ENCODE measurements at places on chromosomes 3 and 15.

GRCh38 chr3:115418583-115418982 is 204.7 kb upstream of the GAP43 start:
- H3K4me1 ChIP-seq: no peaks in the 10 kb centered on the region
- no peaks in the 10 kb centered on the region for H3K36me3 ChIP-seq
- H3K4me3 ChIP-seq: no peak overlapping the region
- no peak overlapping the region for H3K27ac ChIP-seq
- no peaks in the 10 kb centered on the region for H3K27me3 ChIP-seq

DNA sequence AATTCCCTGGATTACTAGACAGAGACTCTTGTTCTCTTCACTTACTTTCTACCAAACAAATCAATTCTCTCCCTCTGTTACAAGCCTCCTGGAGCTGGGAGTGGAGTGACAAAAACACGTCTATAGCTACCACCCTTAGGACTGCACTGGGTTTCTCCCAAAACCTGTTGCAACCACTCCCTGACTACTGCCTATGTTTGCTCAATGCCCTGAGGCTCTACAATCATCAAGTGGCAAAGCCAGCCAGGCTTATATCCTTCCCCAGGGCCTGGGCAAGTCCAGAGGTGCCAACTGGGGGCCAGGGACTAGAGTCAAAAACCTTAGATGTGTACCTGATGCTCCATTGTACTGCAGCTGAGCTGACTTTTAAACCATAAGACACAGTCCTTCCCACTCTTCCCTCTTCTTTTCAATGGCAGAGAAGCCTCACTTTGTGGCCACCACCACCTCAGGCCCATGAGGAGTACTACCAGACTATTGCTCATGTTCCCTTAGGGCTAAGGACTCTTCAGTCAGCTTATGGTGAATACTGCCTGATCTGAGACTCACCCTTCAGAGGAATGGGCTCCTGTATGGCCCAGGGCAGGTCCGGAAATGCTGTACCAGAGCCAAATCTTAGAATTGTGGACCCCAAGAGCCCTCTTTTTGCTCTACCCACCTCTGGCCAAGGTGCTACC is 125.4 kb upstream of the PLCL2 start:
- H3K36me3 ChIP-seq: no peaks in the 10 kb centered on the region
- DNase-seq: no peak
- H3K27ac ChIP-seq: no peak overlapping the region
- no peak overlapping the region for H3K4me3 ChIP-seq
- no peaks in the 10 kb centered on the region for H3K4me1 ChIP-seq
- H3K27me3 ChIP-seq: no peaks in the 10 kb centered on the region

DNA sequence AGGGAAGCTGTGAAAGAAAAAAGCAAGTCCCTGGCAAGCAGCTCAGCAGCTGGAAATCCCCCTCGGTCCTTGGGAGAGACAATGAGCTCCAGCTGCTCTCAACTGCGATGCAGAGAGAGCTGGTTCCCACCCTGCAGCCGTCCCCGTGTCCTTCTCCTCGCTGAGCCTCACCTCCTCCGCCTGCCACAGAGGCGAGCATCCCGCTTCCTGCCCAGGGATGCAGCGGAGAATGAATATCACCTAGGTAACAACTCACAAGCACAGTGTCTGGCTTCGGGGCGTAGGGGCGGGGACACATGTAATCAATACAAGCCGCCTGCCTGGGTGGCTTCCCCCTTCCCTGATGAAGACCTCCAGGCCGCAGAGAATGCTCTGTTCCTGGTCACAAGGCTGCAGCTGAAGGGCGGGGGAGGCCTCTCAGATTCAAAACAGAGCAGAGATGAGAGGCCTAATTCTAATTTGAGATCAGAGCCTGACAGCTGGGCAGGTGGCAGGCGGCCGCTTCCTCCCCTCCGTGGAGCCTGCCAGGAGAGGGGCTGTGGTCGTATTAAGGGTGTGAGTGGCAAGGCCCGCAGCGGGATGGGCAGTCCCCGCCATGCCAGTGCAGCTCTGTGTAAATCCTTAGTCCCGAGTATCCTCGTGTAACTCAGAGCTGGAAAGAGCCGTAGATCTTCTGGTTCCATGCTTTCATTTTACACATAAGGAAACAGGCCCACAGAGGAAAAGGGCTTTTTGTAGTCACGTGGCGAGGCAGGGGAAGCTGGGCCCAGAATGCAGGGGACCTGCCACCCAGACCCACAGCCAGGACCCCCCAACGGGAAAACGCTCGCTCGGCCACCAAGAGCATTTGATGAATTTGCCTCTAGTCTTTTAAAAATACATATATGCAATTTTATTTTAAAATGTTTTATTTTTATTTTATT is 24.3 kb downstream of the ZDHHC19 start:
- no peaks in the 10 kb centered on the region for H3K36me3 ChIP-seq
- H3K4me3 ChIP-seq: no peak overlapping the region
- H3K4me1 ChIP-seq: peaks cover 1% of the 10 kb centered on the region
- no peak overlapping the region for H3K27ac ChIP-seq

GRCh38 chr3:152524198-152525140 is 255.7 kb downstream of the MBNL1 start:
- DNase-seq: no peak
- no peaks in the 10 kb centered on the region for H3K4me1 ChIP-seq
- H3K36me3 ChIP-seq: no peaks in the 10 kb centered on the region

DNA sequence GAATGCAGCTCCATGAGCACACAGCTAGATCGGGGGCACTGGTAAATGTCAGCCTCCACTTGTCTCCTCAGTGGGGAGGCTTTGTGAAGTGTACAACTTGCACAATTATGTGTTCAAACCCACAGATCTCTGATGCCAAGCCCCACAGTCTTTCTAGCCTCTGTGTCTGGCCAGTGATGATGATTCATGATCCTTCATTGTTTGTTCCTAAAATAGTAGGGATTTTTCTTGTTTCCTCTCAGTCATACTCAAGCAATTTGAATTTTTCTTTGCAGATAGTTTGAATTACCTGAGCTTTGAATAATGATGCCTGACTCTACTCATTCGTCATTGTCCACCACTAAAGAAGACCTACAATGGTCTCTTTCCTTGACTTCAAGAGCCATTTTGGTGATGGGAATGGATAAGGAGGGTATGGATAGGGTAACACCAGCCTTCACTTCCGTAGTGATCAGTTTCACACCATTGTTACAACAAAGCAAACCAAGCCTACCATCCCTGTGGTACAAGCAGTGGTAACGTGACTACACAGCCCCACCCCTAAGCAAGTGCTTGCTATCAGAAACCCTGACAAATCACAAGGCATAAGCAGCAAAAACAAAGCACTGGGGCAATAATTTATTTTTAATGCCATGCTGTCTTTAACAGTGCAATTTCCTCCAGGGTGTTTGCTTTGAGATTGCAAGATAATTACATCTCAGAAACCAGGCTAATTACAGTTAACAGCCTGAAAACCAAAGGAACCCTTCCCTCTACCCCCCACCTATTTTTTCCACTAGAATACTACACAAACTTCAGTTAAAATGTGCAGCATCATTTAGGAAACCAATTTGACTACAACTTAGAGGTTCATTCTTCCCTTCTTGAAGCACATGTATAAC is 114.1 kb upstream of the PPP2R3A start:
- H3K36me3 ChIP-seq: no peaks in the 10 kb centered on the region
- no peaks in the 10 kb centered on the region for H3K27me3 ChIP-seq
- H3K27ac ChIP-seq: no peak overlapping the region
- DNase-seq: no peak
- no peaks in the 10 kb centered on the region for H3K4me1 ChIP-seq

- H3K36me3 ChIP-seq: no peaks in the 10 kb centered on the region
- H3K4me1 ChIP-seq: no peaks in the 10 kb centered on the region
- H3K27me3 ChIP-seq: no peaks in the 10 kb centered on the region
- H3K27ac ChIP-seq: no peak overlapping the region
- no peak overlapping the region for H3K4me3 ChIP-seq
These were observed 27.6 kb downstream of the EEFSEC start for GRCh38 chr3:128180913-128181312.

GRCh38 chr15:92820236-92821021 is 79.7 kb upstream of the CHD2 start:
- H3K36me3 ChIP-seq: no peaks in the 10 kb centered on the region
- DNase-seq: peak; percentile 88
- no peak overlapping the region for H3K27ac ChIP-seq
- H3K4me3 ChIP-seq: no peak overlapping the region

DNA sequence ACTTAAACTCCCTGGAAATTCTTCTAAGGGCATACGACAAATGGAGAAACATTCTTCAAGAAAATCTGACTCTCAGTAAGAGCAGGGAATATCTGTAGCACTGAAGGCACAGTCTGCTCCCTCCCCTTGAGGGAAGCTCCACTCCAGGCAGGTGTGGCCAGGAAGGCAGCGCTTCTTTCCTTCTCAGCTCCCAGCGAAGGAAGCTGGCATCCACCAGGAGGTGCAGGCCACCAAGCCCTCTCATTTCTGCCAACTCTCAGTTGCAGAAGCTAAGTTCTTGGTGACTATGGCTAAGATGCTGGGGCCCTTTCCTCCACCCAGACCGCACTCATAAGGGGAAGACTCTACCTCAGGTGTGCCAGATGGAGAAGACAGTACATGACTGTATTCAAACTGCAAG is 37.7 kb upstream of the SLC41A3 start:
- H3K27me3 ChIP-seq: no peaks in the 10 kb centered on the region
- DNase-seq: no peak
- H3K27ac ChIP-seq: no peak overlapping the region
- H3K4me3 ChIP-seq: no peak overlapping the region

DNA sequence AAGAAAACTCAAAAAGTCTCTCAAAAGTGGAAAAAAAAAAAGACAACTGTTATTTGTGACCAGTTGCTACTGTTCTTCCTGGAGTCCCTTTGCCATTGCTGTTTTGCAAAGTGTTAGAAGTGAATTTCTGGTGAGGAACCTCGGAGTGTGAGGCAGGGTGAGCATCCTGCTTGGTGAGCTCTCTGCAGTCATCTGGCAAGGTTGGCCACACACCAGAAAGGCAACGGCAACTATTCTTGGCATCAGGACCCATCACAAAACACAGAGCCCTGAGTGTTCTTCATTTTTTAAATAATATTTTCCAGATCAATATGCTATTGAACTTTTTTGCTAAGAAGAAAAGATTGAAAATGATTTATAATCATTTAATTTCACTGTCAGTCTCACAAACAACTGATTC is 60.7 kb downstream of the CGNL1 start:
- peaks cover 4% of the 10 kb centered on the region for H3K4me1 ChIP-seq
- no peak overlapping the region for H3K4me3 ChIP-seq
- 0 out of 2 replicates have a peak, but pooled peaks cover 3% of the 10 kb centered on the region for H3K36me3 ChIP-seq
- no peak for DNase-seq
- no peak overlapping the region for H3K27ac ChIP-seq

DNA sequence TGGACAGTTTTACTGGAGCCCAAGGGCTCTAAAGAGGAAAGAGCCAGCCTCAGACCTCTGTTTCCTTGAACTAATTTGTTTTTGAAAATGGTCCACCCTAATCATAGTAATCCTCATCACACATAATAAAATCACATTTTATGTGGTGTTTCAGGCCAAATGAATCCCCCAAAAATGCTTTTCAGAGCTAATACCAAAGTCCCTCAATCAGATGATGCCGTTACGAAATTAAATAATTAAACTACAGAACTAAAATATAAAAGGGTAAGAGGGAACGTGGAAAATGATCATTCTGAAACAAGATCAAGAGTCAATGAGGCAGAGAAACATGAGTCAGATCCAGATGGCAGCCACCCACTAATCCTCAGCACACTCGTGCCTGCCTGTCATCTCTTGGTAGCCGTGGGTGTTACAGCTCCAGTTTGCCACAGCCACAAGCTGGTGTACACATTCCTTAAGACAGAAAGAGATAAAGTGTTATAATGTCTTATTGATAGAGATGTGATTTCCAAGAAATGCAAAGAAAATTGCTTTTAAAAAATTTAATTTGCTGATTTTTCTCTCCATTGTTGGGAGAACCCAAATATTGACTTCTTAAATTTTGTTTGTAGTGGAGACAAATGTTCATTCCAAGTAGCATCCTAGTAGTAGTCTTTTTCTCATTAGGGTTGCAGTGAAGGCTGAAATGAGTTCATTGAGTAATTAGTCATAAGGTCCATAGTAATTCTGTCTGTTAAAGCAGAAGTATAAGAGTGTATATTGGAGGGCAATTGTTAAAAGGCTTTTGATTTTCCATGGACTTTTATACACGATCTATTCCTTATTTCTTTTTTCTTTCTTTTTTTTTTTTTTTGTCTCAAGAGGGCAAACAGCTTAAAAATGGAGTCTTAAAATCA is 104.2 kb downstream of the AGBL1 start:
- no peak overlapping the region for H3K4me3 ChIP-seq
- no peak overlapping the region for H3K27ac ChIP-seq
- DNase-seq: no peak
- H3K4me1 ChIP-seq: no peaks in the 10 kb centered on the region
- H3K36me3 ChIP-seq: no peaks in the 10 kb centered on the region
- no peaks in the 10 kb centered on the region for H3K27me3 ChIP-seq

GRCh38 chr15:90489514-90489913 is 40.2 kb upstream of the CRTC3 start:
- H3K4me1 ChIP-seq: no peaks in the 10 kb centered on the region
- H3K4me3 ChIP-seq: no peak overlapping the region
- DNase-seq: no peak
- no peaks in the 10 kb centered on the region for H3K27me3 ChIP-seq

DNA sequence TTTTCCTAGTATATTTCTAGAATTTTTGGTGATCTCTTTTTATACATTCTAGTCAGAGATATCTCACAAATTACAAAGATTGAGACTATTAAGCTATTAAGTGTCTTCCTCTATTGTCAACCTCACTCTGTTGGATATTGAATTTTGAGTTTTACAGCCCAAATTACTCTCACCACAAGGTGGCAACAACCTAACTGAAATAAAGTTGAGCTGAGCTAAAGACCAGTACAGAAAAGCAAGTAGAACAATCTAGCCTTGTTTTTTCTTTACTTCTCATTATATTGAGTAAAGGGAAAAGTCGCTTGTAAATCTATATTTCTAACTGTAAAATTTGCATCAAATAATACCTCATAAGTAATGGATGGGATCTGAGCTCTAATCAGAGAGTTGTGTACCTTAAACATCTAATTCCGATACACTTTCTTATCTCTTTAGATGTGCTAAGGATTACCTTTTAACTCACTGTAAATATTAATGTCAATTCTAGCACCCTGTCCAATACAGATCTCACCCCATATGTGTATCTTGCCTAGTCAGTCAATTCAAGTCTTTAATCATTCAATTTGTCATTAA is 13.6 kb upstream of the COMMD2 start:
- no peak for DNase-seq
- H3K4me3 ChIP-seq: no peak overlapping the region
- H3K4me1 ChIP-seq: no peaks in the 10 kb centered on the region
- no peak overlapping the region for H3K27ac ChIP-seq
- H3K36me3 ChIP-seq: no peaks in the 10 kb centered on the region

DNA sequence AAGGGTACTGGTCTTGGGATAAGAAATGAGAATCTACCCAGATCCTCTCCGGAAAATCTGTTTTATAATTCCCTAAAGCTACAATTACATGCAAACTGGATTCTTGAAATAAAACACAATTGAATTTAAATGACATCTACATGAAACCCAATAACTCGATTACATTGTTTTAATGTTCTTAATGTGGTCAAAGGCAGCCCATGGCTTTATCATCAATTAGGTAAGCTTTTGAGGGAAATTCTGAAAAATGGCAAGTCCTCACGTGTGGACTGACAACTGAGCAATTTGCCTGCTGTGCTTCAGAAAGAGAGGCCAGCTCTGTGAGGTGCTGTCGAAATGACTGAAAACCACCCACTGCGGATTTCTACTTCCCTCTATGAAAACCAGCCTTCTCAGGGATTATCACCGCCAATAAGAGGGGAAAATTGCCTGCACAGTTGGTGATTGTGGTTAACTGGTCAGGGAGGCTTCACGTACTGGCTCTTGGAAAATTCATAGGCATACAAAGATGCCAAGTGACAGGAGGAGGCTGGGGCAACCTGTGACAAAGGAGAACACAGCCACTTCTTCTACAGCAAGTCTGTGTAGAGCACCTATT is 200.8 kb upstream of the SLCO3A1 start:
- H3K4me3 ChIP-seq: no peak overlapping the region
- H3K36me3 ChIP-seq: no peaks in the 10 kb centered on the region
- H3K27ac ChIP-seq: no peak overlapping the region
- H3K27me3 ChIP-seq: no peaks in the 10 kb centered on the region
